ENCODE measurements at places on chromosomes 2 and 18.
A peak's percentile ranks its signal among the peaks of the same experiment; 100 is the strongest.

GRCh38 chr18:50662775-50663383 is 103.0 kb downstream of the MAPK4 start:
- DNase-seq = no peak

DNA sequence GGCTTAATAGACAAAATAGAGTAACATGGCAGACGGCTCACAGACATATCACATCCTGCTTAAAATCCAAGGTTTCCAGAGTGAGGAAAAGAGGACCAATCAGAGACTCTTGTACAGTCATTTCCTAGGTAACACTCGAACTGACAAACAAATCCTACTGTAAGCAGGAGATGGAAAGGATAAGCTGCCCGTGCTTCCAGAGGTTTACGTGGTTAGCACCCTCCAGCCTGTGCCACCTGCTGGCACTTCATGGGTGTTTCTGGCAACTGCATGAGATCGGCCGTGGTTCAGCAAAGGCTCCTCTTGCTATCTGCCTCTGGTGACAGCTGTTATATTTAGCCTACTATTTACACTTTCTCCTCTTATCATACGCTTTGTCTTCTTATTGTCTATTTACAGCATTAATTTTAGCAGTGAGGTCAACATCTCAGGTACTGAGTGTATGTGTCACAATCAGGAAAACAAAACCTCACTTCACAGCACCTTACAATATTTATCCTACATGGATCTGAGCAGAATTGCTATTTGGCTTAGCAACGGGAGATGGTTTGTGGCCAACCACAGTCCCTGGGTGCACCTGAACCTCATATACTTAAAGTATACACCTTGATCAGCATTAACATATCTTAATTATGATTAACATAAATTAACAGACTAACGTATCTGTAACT is 226.9 kb downstream of the TMEM163 start:
- no peak for DNase-seq

DNA sequence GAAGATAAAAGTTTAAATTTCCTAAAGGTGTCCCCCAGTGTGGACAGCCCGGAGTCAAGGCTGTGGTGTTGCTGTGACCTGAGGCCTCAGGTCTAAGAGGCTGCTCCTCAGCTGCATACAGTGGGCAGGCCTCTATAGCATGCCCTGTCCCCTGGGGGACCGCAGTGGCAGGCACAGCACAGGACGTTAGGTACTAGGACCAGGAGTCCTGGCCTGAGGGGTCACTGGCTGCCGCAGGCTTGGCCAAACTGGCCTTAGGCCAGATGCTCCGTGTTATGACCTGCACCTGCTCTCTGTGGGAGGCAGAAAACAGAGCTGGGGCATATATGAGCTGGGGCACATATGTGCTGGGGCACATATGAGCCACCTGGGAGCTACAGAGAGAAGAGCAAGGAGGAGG is 21.2 kb upstream of the MAL start:
- DNase-seq = no peak

DNA sequence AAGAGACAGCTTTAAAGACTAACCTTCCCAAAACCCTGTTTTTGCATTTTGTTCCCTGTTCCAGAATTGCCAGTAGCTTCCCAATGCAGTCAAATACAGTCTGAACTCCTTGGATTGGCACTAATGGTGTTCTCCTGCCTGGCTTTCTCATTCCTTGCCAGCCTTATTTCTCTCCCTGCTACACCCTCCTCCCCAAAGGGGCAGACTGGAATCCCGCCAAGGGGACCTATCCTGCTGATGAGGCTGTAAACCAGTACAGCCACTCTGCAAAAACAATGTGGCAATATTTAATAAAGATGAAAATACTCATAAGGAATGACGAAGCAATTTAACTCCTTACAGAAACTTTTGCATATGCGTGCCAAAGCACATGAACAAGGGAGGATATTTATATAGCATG is 4.5 kb upstream of the SLC4A5 start:
- DNase-seq = no peak

DNA sequence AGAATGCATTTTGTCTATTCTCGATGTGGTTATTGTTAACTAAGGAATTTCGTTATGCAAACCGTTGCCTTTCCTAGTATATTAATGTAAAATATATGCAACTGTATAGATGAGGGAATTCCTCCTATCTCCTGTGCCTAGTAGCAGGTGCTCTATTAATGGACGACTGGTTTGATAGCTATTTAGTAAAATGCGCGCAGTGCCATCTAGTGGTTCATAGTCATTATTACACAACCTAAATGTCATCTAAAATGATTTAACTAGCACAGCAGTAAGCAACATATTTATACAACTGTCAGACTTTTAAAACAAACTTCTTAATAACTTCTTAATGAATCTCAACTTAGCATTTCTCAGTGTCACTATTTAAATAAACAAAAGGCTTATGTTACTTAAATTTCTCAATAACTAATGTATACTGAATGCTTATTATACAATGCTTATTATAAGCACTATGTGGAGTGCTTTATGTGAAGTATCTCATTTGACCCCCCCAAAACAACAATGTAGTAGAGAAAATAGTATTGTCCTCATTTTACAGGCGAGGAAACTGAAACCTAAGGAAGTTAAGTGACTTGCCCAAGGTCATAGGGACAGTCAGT is 77.9 kb downstream of the DTNA start:
- no peak for DNase-seq

DNA sequence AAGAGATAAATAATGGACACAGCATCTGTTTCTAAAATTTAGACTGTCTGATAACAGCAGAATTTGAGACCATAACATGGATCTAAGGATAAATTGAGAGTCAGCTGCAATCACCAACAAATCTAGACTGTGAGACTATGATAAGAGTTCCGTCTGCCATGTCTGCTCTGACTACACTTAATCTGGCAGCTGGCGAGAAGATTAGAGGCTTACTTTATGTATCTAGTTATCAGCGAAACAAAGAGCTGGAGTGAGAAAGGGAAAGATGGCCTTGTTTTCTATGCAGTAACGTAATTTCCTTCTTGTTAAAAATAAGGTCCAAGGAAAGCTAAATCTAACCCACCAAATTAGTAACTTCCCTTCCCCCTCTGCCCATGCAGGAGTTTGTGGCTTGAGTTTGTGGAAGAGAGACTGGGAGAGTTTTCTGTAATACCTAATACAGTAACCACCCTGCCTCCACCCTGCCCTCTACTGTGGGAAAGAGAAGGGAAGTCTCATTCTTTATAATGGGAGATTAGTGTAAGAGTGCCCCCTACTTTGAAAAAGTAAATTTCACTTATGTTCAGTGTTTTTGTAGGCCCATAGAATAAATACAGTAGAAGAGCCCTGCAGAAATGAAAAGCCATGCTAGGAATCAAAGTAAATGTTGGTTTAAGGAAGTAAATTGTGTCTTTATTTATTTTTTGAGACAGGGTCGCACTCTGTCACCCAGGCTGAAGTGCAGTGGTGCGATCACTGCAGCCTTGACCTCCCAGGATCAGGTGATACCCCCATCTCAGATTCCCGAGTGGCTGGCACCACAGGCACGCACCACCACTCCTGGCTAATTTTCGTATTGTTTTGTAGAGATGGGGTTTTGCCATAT is 27.5 kb downstream of the EML4 start:
- DNase-seq = peak; percentile 15

GRCh38 chr2:109006971-109007370 is 18.0 kb upstream of the EDAR start:
- DNase-seq = no peak

GRCh38 chr2:100235098-100235497 is 87.2 kb downstream of the LONRF2 start:
- DNase-seq = no peak

DNA sequence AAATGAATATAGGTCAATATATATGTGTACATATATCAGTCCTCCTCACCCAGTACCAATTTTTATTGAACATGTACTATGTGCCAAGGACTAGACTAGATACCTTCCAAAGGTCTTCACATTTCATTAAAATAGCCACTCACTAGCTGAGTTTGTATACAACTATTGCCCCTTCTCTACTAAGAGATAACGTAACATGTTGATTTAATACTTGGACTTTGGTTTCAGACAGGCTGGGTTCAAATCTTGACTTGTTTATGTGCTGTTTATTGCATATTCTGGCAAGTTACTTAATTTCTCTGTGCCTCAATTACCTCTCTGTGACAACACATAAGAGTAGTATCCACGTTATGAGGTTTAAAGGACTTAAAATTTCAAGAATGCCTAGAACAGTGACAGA is 184.5 kb downstream of the MTX2 start:
- DNase-seq = no peak

DNA sequence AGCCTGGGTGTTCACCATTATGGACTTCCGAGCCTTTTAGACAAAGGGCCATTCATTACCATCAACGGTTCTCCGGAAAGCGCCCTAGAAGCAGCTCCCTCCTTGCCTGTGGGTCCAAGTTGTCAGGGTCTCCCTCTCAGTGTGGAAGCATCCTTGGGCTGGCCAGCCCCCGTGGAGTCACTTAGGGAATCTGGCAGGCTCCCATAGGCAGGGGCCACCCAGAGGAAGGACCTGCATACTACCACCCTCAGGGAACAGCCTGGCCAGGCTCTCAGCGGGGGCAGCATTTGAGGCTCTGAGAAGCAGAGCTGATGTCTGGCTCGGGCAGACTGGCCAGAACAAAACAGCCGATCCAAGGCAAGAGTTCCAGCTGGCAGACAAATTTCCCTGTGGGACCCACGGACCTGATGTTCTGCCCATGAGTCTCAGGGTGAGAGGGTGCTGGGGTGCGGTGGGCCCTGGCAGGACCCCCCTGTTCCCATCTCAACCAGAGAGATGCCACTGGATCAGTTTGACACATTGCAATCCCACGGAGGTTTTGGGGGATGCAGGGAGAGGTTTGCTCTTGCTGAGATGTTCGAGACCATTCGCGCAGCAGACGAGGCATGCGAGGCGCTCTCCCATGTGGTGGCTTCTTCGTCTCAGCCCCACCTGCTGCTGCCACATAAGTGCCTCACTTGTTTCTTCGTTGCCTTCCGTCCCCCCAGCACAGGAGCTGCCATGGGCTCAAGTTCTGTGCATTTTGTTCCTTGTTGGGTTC is 56.9 kb downstream of the ACKR3 start:
- DNase-seq = no peak

DNA sequence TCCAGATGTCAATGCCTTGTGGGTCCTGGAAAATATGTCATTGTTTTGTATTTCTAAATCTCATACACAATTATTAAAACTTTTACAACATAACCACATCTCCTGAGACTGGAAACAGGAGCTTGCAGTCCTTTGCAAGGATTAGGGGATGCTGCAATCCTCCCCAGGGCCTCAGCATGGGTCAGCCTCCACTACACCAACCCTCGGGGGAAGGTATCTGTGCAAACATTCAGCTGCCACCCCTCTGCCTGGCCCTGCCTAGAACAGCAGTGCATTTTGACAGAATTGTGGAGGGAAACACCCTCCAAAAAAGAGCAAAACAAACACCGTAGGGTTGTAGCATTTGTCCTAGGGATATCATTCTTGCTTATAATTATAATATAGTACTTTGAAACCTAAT is 4.2 kb upstream of the UPP2 start:
- DNase-seq = no peak
